ENCODE measurements at places on chromosomes 7 and 10.

GRCh38 chr7:64628721-64629120 is 37.2 kb upstream of the ZNF107 start:
- no peak for DNase-seq

DNA sequence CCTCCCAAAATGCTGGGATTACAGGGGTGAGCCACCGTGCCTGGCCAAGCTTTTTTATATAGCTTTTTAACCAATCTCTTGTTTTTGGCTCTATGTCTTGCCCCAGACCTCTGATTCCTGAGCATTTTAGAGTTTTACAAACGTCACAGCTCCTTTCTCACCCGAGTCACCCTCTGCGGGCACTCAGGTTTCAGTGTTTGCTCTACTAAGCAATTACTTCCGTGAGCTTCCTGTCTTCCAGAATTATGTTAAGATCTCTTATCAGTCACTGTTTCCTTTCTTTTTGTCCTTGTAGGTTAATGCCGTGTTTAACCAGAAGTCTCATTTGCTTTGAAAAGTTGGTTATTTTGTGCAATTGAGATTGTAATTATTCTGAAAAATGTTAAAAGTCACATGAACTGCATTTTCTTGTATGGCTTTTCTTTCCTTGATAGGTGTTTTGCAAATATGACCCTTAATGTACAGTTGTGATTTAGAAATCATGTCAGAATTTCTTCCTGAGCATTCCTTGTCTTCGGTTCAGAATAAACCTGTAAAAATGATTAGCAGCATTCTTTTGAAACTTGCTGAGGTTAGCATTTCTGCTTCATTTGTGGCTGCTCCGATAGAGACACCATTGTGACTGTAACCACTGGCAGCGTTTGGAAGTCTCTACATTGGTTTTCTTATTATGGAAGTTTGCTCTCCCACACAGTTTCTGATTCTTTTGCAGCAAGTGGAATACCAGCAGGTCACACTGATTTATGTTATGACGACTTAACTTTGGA is 4.5 kb upstream of the HKDC1 start:
- no peak for DNase-seq

DNA sequence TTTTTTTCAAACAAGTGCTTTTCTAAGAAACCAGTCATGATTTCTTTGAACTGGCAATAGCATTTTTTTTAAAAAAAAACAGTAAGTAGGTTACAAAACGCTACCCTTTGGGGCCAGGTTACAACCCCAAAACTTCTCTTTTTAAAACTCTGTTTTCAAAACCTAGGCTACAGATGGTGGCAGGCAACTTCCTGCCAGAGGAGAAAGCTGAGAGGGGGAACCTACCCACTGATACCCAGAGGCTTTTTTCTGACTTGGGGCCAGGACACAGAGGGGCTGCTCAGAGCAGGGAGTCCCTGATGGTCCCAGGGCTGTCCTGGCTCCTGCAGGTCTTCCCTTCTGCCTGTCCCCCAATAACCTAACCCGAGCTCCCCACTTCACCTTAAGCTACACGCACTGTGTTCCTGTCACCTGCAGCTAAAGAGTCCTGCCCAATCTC is 6.9 kb downstream of the STN1 start:
- DNase-seq, result no peak

GRCh38 chr7:20510573-20510900 is 104.9 kb upstream of the ABCB5 start:
- no peak for DNase-seq

- DNase-seq, result peak; percentile 3
Observed at GRCh38 chr10:63664341-63664885, 143.2 kb downstream of the REEP3 start.

DNA sequence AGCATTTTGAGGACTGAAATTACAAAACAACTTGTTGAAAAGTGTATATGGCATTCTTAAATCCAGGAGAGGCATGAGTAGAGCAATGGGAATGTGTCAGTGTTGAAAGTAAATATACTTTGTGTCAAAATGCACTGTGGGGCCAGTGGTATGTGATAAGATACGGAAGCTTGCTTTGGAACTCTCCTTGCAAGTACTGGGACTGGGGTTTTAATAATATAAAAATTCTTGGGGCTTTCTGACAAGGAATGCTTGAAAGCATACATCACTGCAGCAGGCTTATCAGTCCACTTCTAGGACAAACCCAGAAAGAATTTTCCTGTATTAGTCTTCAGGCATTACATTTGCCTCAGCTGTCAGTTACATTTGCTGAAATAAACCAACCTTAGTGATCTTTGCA is 472.8 kb upstream of the FZD8 start:
- DNase-seq, result no peak

DNA sequence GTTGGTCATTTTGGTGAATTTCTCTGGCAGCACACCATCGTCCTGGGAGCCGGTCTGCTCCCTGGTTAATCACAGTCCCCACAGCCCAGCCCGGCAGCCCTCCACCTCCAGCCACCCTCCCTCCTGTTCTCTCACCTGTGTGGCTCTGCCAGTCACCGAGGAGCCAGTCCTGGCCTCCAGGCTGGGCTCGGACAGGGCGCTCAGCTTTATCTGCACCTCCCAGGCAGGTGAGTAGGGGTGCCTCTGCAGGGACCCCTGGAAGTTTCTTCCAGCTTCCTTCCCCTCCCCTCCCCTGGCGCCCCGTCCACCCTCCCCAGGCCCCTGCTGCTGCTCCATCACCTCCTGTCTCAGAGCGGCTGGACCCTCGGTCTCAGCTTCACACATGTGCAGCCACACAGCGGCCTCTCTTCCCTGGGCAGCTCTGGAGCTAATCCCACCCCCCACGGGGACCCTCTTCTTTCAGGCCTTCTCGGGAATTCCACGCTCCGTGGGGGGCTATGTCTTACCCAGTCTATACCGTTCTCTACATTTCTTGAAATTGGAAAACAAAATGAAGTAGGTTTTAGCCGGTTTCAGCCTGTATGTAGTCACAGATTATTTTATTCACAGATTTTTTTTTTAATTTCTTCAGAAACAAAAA is 213.9 kb upstream of the PPP2R2D start:
- DNase-seq, result no peak

DNA sequence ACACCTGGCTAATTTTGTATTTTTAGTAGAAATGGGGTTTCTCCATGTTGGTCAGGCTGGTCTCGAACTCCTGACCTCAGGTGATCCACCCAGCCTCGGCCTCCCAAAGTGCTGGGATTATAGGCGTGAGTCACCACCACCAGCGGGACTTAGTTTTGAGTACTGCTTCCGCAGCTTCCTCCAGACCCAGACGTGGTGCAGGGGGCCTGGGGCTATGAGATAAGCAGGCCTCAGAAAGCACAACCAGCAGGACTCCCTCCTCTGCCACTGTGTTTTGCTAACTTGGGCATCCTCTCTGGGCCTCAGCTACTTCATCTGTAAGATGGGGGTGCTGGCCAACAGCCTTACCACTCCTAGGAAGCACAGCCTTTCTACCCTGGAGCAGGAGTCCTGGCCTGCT is 37.8 kb downstream of the GOLGA7B start:
- no peak for DNase-seq

- DNase-seq, result no peak
Observed at GRCh38 chr7:120404042-120404441, 131.1 kb downstream of the KCND2 start.

GRCh38 chr10:81820418-81820817 is 54.6 kb upstream of the NRG3 start:
- no peak for DNase-seq

- DNase-seq, result no peak
Observed at GRCh38 chr7:107592361-107593024, 12.4 kb downstream of the BCAP29 start.

- no peak for DNase-seq
Observed at GRCh38 chr10:124497196-124497881, 35.7 kb downstream of the LHPP start.

DNA sequence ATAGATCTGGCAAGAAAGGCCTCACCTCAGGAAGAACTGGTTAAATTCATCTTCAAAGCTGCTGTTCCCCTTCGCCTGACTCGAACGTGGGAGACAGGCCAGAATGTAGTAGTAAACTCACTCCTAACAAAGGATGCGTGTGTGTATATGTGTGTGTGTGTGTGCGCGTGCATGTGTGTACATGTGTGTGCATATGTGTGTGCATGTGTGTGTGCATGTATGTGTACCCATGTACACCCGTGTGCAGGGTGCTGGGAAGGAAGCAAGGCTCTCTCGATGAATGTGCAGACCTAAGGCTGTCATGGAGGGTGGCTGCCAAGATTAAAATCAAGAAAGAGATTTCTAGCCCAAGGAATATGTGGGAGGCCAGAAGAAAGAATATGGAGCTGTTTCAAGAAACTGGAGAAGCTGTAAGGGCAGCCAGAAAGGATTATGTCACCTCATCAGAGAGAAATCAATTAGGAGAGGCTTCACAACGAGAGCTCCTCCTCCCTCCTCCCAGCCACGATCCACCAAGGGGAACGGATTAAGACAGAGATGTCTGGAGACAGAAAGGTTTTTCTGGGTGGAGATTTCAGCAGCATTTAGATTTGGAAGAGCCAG is 34.0 kb upstream of the LBX1 start:
- DNase-seq, result no peak

DNA sequence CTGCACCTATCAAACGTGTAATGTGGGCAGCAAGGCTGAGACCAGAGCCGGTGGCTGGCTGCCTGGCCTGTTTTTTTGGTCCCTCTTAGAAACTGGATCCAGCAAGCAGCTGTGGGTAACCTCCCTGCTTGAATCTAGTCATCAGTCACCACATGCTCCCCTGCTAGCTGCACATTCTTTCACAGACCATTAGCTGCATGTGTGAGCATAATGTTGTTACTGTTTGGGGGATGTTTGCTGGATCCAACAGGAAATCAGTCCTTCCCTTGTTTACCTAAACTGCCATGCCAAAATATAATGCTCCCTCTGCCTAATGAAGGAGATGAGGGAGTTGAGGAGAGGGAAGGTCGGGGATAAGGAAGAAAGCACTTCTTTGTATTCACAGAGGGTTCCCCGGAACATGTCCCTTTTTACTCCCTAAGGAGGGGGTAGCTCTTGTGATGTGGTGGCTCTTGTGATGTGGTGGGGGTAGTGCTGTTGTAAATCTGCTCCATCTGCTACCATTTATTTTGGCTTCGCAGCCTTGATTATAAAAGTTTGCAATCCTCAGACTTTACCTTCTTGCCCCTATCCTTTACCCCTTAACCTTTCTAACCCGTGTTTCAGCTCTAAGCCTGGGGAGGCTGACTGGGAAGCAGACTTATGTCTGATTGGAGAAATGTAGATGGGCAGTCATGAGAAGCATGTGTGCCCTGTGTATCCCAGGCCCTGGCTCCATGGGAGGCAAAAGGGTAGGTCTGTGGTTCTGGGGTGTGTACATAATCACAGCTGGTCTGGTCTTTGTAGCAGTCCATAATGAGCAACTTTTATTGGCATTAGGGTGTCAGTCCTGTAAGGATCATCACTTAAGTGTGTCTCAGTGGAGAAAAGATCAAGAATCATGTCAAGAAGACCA is 20.8 kb downstream of the LOXL4 start:
- DNase-seq, result no peak

DNA sequence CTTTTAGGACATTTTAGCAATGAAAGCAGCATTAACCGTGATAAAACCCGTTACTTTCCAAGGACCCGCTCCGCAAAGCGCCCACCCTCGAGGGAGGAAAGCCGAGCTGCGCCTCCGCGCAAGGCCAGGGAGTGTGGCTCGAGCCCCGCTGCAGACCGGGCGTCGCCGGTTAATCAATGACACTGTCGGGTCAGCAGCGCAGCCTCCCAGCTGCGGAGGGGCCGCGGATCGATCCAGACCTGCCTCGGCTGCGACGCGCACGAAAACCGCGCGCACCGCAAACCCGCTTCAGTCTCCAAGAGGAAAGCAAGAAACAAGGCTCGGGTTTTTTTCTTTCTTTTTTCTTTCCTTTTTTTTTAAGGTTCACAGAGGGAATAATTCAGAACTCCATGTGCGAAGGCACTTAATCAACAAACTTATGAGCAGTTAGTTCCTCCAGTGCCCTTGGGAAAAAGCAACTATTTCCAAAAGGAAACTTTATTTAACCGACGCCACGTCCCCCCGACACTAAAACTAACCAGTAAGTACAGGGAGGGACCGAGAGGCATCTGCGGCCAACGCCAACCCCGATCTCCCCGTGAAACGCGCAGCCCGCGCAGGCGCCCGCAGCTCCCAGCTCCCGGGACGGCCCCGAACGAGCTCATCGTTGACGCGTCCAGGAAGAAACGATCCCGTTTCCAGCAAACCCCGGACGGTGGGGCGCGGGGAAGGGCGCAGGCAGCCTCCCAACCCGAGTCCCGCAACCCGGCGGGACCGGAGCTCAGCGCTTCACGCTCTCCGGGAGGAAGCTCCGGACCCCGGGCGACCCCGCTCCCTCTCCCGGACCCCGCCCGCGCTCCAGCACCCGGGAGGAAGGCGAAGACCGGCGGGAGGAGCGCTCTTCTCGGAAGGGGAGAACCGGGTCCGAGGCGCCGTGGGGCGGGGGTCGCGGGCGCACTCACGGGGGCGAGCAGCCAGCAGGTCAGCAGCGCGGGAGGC is 598 bp downstream of the VIPR2 start:
- DNase-seq, result no peak

GRCh38 chr7:111910656-111911055 is 295.5 kb downstream of the DOCK4 start:
- no peak for DNase-seq

- DNase-seq, result no peak
Observed at GRCh38 chr10:43598446-43598845, 7.8 kb upstream of the ZNF485 start.

- no peak for DNase-seq
Observed at GRCh38 chr10:534047-534566, 155.4 kb downstream of the DIP2C start.

- no peak for DNase-seq
Observed at GRCh38 chr10:36728626-36729025, 396.8 kb upstream of the ANKRD30A start.

DNA sequence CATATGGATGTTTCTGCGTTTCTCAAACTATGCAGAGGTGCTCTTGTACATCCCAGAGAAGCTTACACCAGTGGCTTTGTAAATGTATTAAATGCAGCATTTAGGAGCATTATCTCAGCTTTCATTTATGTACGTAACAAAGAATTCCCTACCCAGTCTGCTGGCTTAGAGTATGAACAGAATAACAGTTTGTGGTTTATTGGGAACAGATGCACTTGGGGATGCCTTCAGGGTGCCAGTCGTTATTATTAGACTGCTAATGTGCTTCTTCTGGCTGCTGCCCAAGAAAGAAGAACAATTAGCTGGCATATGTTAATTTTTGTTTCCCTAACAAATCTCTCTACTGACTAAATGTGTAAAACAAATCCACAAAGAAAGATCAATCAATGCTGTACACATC is 241.9 kb downstream of the FOXP2 start:
- DNase-seq, result no peak

DNA sequence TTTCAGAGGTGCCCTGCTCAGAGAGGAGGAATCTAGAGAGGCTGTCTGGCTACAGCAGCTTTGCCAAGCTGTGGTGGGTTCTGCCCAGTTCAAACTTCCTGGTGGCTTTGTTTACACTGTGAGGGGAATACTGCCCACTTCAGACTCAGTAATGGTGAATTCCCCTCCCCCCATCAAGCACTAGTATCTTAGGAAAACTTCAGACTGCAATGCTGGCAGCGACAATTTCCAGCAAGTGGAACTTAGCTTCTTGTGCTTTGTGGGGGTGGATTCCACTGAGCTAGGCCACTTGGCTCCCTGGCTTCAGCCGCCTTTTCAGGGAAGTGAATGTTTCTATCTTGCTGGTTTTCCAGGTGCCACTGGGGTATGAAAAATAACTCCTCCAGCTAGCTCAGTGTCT is 42.8 kb downstream of the CYP2C8 start:
- DNase-seq, result no peak

Data from NCI-H2081 treated with DMSO at 0.1 percent for 48 hours (cell line).